Esophagus squamous epithelium (tissue), 5 donors: ENCODE measurements at places on chromosomes 2 and 18. TPM values are rescaled to one million over a fixed set of nuclear protein-coding genes. Genes with fewer than 3 reads are reported as not detected.

Gene TUBA3D
- total RNA-seq, result not detected

Gene ESPNL
- total RNA-seq, result not detected

Gene ANKRD62
- 0.27 TPM for total RNA-seq

DNA sequence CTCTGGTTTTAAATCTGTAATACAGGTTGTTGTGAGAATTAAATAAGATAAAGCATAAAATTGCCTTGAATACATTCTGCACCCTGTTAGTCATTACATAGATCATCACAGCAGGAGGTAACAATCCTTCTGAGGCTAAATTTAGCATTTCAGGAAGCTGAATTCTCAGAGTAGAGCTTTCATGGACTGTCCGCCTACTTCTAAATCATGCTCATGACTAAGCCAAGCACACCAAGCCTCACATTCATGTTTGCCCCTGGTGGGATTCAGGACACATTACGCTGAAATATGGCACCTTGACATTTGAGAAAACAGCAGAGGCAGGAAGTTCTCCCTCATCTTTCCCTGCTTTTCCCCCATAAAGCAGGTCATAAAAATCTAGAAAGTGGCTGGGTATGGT, 16.6 kb upstream of the PIK3C3 start:
- no peak for DNase-seq

GRCh38 chr2:145961846-145962245, 1441.9 kb upstream of the ZEB2 start:
- DNase-seq, result no peak

DNA sequence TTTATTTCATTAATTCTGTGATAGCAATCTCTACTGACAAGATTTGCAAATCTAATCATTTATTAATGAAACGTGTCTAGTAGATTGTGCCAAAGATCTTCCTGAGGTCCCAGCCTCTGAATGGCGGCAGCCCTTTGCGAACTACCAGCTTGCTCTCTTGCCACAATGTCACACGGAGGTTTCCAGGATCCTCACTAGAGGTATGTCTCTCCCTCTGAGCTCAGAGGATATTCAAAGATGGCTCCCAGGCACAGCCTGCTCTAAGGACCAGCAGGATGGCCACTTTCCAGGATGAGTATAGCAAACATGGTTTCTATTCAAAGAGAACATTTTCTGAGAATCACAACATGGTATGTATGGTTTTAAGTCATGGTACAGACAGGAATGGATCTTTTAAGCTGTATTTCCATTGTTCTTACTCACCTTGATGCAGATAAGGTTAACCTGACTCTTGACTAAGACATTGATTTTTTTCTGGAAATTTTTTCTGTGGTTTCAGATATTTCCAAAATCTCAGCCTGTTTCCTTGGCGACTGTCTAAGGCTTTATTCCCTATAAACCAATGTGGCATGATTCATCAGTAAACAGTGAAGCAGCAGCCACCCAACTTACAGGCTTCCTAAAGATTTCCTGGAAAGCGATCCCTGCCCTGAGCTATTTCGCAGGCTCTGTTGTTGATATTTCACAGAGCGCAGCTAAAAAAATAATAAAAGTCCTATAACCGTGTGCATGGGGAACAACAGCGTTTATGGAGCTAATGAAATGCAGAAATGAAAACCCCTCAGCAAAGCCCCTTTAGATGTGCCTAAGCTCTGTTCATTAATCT, 54.1 kb upstream of the KLF7 start:
- no peak for DNase-seq

- no peak for DNase-seq
Measured at GRCh38 chr2:174024524-174025270, 59.5 kb upstream of the SP3 start.

DNA sequence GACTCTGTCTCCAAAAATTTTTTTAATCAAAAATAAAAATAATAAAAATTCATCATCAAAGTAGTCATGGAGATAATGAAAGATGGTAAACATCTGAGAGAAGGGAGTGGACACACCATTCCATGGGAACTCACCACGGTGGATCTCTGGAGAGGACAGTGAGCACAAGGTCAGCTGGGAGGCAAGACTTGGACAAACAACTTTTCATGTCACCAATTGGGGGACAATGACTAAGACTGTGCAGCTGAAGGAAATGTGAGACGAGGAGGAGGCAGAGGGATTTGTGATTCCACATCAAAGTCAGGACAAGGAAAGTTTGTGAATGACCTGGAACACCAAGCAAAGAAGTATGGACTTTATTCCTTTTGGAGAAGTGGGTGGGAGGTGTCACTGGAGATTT, 121.0 kb upstream of the SH3BP4 start:
- DNase-seq, result no peak

DNA sequence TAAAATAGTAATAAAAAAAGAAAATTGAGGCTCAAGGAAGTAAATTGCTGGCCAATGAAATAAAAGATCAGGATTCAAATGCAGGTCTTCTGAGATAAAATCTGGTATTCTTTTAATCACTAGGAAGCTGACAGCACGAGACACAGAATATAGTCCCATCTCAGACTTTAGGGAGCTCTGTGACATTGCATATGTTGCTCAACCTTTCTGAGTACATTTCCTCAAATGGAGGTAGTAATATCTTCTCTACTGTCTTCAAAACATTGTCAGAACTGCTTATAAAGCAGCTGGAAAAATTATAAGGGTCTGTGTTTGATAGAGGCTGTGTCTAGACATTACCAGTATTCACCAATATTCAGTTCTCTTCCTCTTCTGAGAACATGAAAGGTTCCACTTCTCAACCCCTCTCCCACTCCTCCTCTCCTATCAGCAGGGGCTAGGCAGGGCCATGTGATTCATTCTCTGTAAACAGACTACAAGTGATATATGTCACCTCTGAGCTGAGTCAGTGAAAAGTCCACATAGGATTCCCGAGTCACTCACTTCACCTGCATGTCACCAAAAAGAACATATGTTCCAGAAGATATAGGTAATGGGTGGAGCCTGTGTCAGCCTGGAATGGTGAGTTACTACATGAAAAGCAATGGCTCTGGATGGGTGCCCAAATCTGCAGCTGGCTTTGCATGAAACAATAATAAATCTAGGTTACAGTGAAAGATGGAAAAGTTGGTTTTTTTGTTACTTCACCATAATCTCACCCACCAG, 7.1 kb downstream of the KCNE4 start:
- DNase-seq, result no peak

DNA sequence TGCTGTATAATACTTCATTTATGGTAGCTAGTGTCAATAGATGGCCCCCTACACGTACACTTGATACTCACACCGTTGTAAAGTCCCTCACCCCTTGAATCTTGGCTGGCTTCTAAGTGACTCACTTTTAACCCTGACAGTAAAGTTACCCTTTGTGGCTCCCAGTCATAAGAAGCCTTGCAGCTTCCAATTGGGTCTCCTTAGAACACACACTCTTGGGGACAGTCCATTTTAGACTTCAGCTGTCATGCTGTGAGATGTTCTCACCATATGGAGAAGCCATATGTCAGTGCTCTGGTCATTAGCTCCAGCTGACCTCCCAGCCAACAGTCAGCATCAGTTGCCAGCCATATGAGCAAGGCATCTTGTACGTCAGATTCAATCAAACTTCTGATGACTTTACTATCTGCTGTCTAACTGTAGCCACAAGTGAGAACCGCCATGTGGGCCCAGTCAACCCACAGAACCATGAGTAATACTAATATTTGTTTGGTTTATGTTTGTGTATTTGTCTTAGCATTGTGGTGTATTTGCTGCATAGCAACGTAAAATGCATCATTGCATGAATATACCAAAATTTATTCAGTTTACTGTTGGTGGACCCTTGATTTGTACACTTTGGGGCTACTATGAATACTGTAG, 68.3 kb downstream of the PTPN4 start:
- no peak for DNase-seq
